Right kidney (tissue), 9 donors: ENCODE measurements at places on chromosomes 16 and 17.

DNA sequence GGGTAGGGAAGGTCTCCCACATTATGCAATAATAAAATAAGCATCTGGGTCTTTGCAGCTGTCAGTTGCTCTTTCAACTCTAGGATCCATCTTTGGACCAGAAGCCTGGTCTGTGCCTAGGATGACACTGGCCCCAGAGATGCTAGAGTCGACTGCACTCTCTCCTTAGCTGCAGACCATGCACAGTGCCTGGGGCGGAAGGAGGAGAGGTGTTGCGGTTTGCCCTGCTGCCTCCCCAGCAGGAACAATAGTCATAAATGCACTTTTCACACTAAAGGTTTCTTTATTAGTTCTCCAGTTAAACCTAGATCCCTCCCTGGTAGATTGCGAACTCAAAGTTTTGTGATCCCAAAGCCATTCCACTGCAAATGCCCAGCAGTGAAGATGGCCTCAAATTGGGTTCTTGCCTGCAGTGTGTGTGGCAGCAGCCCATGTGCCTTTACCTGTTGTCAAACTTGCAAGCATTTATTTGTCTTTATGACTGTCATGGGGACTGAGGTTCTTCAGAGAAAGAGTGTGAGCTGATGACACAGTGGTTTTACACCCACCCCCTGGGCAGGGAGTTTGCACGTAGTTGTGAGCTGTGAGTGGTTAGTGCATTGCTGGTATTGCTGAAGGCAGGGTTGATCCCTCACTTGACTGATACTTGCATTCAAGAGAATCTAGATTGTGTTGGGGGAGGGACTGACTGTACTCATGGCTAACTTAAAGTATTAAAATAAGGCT lies 10.3 kb downstream of the ATXN1L start:
- no peak for DNase-seq

DNA sequence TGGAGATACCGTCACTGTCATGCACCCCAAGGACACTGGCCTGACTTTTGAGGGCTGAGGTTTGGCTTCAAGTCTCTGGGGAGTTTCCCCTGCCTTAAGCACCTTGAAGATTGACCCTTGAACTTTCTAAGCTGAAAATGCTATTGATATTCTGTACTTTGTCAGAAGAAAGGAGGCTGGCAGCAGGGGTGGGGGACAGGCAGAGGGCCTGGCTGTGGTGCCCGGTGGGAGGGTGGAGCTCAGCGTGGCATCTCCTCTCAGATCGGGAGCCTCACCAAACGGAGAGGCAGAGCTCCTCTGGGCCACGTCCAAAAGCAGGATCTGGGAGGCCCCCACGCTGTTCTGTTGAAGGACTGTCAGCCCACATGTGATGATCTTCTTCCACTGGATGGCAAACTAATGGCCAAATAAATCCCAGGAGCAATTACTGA lies 305.2 kb upstream of the IRX3 start:
- DNase-seq, result no peak

GRCh38 chr17:79990051-79990592 lies 45.5 kb downstream of the TBC1D16 start:
- DNase-seq, result no peak

- DNase-seq, result peak; percentile 73
Observed at GRCh38 chr17:40122136-40122998, 596 bp downstream of the MSL1 start.

DNA sequence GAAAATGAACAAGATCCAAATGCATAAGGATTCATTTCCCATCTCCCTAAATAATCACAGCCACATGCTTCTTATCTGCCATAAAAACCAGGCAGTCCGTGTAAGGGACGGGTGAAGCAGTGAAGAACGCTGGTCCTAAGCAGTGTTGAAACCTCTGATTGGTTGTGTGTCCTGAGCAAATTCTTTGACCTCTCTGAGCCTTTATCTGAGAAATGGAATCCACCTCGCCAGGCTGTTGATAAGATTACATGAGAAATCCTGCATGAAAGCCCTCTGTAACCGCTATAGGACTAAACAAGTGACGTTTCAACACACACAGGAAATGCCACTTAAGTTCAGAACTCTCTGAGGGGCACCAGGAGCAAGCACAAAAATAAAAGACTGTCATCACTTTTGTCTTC lies 26.8 kb downstream of the GAS7 start:
- DNase-seq, result no peak

GRCh38 chr17:56896968-56897359 lies 16.9 kb downstream of the TRIM25 start:
- DNase-seq, result no peak

- no peak for DNase-seq
Observed at GRCh38 chr16:85728879-85729278, 22.0 kb downstream of the C16orf74 start.

- DNase-seq, result no peak
Observed at GRCh38 chr16:73170612-73171038, 122.7 kb upstream of the ZFHX3 start.

DNA sequence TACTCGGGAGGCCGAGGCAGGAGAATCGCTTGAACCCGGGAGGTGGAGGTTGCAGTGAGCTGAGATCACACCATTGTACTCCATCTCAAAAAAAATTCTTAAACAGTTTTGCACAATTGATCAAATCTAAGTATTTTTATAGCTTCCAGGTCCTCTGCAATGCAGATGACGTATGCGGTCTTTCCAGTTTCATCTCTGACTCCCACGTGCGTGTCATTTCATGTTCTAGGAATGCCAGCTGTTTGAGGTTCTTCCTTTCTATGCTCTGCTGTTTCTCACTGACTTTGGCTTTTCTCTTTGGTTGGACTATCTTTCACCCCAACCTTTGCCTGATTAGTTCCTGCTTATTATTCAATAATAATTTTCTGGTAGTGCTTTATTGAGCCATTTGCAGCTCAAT lies 16.2 kb downstream of the CHP2 start:
- DNase-seq, result no peak

- DNase-seq, result no peak
Observed at GRCh38 chr17:27417596-27418365, 38.5 kb upstream of the KSR1 start.

- peak; percentile 86 for DNase-seq
Observed at GRCh38 chr17:77281122-77281903, 140.5 kb downstream of the SEC14L1 start.

DNA sequence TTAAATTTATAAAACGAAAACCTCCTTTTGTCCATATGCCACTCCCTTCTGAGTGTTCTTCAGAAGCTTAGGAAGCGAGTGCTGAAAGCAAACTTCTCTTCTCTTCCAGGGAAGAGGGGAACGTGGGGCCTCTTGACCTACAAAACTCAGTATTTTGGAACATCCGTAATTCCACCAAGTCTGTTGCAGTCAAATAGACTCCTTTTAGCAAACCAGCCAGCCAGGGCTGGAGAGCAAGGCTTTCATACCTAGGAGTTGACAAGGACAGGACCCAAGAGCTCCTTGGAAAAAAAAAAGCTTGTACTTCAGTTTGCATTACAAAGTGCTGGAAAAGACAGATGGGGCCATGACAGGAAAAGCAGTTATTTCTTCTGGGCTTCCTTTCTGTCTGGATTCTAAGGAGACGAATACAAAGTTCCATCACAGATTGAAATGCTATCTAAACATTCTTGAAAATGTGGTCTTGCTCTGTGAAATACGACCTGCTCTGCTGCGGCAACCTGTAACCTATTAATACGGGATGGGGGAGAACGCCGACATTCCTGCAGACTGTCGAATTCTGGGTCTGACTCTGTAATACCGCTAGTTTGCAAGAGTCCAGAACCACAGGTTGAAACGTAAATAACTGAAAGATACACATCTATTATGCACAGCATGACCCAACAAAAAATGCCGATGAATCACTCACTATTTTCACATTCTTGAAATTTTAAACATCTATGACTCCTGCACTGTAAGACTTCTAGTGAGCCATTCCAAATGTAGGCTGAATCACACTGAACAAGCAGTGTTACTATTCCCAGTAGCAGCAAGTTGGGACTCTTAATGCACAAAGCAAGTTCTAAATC lies 20.6 kb downstream of the VPS53 start:
- no peak for DNase-seq

DNA sequence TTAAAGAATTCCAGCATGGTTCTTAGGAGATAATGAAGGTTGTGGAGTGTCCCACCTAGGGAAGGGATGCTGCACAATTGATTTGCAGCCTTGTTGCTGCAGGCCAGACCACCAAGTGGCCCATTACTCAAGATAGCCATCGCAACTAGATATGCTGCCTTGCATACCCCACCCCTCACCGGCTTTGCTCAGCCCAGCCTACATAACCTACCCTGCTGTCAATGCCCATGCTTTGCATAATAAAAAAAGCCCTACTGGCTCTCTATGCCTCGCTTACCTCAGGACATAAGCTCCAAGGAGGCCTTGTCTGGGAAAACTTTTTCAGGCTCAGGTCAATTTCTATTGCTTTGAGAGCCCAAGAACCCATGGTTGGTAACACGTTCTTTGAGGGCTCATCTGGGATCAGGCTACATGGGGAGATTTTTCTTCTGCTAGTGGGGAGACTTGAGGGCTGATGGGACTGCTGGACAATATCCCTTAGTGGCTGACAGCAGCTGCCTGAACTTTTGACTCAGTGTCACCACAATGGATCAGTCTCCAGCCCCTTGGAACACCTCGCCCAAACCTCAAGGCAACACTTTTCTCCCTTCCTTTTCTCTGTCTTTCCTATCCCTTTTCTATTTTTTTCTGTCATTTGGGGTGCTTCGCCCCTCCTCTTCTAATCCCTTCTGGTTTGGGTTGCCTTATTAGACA lies 38.3 kb downstream of the SCPEP1 start:
- no peak for DNase-seq

DNA sequence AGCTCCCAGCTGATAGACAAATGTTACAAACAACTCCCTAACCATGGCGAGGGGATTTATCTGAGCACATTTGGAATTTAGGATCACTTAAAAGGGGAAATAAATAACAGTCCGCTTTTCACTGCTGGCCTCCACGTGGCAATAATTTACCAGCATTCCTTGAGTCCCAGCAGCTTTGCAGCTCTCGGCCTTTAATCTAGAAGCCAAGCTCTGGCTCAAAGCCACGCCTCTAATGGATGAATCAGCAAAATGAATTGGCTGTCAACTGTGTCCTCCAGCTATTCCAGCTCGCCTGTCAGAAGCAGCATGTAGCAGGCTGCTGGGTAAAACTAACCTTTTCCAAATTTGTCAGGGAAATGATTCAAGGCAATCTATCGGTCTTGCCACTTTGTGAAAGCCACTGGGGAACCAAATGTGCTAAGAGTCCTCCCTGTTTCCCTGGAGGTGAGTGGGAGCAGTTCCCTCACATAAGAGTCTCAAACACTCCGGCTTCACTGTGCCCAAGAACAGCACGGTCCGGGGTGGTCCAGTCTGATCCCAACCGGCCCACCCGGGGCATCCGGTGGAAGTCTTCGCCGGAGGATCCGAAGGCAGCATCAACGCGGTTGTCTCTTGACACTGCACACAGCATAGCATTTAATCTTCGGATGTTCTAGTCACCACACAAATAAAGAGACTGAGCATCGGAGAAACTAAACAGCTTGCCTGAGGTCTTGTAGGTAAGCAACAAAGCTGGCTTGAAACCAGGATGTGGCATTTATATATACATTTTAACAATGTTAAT lies 143.3 kb downstream of the PARN start:
- DNase-seq, result peak; percentile 59

GRCh38 chr16:20023190-20023589 lies 50.5 kb downstream of the GPR139 start:
- peak; percentile 5 for DNase-seq

- DNase-seq, result no peak
Observed at GRCh38 chr17:34312080-34312479, 7.2 kb upstream of the CCL8 start.

DNA sequence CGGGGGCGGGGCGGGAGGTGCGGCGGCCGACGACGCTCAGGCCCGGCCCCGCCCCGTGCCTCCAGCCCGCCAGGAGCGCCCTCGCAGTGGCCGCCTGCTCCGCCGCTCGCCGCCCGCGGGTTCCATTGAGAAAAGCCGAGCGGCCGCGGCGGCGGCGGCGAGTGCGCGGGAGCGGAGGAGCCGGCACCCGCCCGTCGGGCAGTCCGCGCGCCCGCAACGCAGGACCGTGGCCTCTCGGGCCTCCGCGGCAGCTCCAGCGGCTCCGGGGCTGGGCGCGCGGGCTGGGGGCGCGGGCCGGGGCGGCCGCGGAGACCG lies at the start of gene ZFPM1:
ZFPM1 (plus strand) TSS at position 64 of the 315 bp plus-strand sequence. CDS start 359 bp downstream, outside the sequence.
- DNase-seq, result no peak

- DNase-seq, result no peak
Observed at GRCh38 chr16:6498858-6499257, 833.8 kb upstream of the RBFOX1 start.

- DNase-seq, result no peak
Observed at GRCh38 chr17:9900784-9901183, 4.3 kb downstream of the RCVRN start.

- DNase-seq, result no peak
Observed at GRCh38 chr16:63223851-63224250, 1187.6 kb upstream of the CDH8 start.

GRCh38 chr16:85366031-85366763 lies 246.9 kb upstream of the GSE1 start:
- peak; percentile 52 for DNase-seq

DNA sequence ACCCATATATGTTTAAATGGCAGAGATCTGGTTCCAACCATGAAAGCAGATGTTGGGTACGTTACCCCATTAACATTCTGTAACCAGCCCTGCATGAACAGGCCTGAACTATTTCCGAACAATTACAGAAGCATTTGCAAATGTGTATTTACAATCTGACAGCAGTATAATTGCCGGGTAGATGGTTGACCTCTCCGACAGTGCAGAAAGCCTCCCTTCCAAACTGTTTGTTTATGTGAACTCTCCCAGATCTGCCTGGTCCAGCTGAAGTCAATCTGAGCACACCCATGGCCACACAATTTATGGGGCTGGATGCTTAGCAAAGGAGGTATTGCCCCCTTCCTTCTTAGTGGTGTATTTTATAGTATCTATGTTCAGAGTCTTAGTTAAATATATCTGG lies 21.8 kb downstream of the NUDT7 start:
- DNase-seq, result no peak

DNA sequence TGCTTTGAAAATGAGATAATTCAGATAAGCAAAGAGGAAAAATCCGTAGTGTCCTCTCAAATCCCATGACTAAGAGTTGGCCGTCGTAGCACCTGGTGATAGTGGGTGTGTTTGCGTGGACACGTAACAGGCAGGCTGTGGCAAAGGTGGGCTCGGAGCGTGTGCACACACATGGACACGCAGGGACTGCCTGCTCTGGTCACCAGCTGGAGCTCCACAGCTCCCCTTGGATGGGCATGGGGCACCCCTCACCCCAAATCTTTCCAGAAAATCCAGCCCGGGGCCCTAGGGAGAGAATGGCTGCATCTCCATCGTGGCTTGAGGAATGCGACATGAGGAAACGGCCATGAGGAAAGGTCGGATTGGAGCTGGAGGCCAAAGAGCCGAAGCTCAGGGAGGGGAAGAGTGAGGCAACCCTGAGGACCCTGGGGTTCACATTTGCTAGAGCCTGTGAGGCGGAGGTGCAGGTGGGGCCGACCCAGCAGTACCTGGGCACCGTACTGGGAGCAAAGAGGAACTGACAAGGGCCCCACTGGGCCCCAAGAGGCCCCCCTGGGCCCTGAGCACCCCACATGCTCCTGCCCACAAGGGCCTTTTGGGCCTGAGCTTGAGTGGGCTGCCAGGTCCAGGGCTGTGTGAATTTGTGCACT lies 51.6 kb downstream of the DNAH17 start:
- no peak for DNase-seq

GRCh38 chr16:84874553-84874952 lies 54.8 kb downstream of the CRISPLD2 start:
- no peak for DNase-seq
